ENCODE measurements at places on chromosomes 11 and 22. TPM values are rescaled to one million over a fixed set of nuclear protein-coding genes. Genes with fewer than 3 reads are reported as not detected.

DNA sequence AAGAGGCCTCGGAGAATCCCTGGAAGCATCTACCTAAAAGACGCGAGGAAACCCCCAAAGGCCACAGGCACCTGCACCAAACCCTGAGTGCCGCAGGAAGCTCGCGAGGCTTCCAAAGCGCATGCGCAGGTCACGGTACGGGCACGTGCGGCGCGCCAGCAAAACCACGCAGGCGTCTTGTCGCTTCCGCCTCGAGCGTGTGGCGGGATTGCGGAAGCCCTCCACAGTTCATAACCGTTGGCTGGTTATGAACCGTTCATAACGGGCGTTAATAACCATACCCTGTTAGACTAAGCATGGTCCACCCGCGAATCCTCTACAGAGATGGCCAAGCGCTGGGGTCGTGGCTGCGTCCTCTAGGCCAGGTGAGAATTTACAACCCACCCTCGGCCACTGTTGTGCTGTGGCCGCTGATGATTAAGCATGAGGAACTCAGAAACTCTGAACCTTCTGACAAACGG lies 46.4 kb downstream of the MORC2 start:
- peaks cover 26% of the 10 kb centered on the region for H3K36me3 ChIP-seq
- H3K27ac ChIP-seq, result no peak overlapping the region
- no peak overlapping the region for H3K4me3 ChIP-seq
- no peak for DNase-seq
- no peaks in the 10 kb centered on the region for H3K4me1 ChIP-seq

- H3K36me3 ChIP-seq, result no peaks in the 10 kb centered on the region
- peaks cover 3% of the 10 kb centered on the region for H3K4me1 ChIP-seq
- no peak overlapping the region for H3K27ac ChIP-seq
- peaks cover 37% of the 10 kb centered on the region for H3K27me3 ChIP-seq
Measured at GRCh38 chr11:72585762-72586311, 88.4 kb downstream of the PDE2A start.

DNA sequence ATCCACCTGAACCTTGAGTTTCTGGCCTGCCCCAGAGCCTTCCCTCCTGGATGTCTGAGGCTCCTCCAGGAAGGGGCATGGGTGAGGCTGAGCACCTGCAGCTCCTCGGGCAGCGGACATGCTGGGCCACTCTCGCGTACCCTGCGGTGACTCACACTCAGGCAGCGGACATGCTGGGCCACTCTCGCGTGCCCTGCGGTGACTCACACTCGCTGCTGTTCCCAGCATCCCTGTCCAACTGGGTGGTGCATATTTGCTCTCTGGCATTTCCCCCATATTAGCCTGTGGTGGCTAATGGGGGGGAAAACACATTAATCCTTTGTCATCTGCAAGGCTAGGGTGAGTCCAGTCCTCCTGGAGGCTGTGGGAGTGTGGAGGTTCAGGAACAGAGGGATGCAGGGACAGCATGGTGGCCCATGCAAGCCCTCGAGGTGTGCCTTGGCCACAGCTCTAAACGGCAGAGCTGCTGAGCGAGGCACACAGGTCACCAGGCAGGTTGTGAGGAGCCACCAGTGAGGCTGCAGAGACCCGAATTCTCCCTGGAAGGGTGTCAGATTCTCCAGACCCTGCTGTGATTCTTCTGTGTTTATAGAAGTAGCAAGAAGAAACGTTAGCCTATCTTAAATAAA lies 728.1 kb downstream of the BRD1 start:
- no peak overlapping the region for H3K27ac ChIP-seq
- H3K4me3 ChIP-seq, result no peak overlapping the region
- no peaks in the 10 kb centered on the region for H3K4me1 ChIP-seq
- no peaks in the 10 kb centered on the region for H3K36me3 ChIP-seq

GRCh38 chr11:36450110-36450572 lies 59.9 kb downstream of the TRAF6 start:
- peaks cover 27% of the 10 kb centered on the region for H3K4me1 ChIP-seq
- H3K27me3 ChIP-seq, result no peaks in the 10 kb centered on the region
- no peak overlapping the region for H3K4me3 ChIP-seq
- peak overlapping the region; percentile 35 for H3K27ac ChIP-seq

- H3K27ac ChIP-seq, result no peak overlapping the region
- DNase-seq, result no peak
- no peak overlapping the region for H3K4me3 ChIP-seq
- H3K27me3 ChIP-seq, result peaks cover 49% of the 10 kb centered on the region
- no peaks in the 10 kb centered on the region for H3K4me1 ChIP-seq
- H3K36me3 ChIP-seq, result no peaks in the 10 kb centered on the region
Measured at GRCh38 chr11:83464160-83464944, 178.2 kb upstream of the CCDC90B start.

Gene MYRF
- 0.16 TPM for total RNA-seq

Gene SAA1
- total RNA-seq, result 45.5 TPM

Gene NLRP14
- not detected for total RNA-seq
